Common myeloid progenitor, CD34-positive (primary cell): ENCODE measurements at places on chromosomes 16 and 17.

DNA sequence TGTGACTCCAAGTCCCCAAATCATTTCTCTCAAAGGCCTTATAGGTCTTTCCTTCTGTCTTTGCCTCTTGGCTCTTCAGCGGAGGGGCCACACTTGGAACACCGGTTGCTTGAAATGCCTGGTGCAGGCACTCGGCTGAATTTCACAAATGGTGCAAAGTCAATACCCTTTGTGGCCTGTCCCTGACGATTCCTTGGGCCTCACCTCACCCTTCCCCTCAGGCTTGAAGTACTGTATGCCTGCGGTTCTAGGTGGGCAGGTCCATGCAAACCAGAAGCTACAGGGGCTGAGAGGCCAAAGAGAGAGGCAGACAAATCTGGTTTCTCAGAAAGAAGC lies 4.1 kb upstream of the B9D1 start:
- no peak overlapping the region for H3K4me3 ChIP-seq
- peaks cover 3% of the 10 kb centered on the region for H3K4me1 ChIP-seq
- no peak overlapping the region for H3K27ac ChIP-seq
- no peaks in the 10 kb centered on the region for H3K27me3 ChIP-seq

DNA sequence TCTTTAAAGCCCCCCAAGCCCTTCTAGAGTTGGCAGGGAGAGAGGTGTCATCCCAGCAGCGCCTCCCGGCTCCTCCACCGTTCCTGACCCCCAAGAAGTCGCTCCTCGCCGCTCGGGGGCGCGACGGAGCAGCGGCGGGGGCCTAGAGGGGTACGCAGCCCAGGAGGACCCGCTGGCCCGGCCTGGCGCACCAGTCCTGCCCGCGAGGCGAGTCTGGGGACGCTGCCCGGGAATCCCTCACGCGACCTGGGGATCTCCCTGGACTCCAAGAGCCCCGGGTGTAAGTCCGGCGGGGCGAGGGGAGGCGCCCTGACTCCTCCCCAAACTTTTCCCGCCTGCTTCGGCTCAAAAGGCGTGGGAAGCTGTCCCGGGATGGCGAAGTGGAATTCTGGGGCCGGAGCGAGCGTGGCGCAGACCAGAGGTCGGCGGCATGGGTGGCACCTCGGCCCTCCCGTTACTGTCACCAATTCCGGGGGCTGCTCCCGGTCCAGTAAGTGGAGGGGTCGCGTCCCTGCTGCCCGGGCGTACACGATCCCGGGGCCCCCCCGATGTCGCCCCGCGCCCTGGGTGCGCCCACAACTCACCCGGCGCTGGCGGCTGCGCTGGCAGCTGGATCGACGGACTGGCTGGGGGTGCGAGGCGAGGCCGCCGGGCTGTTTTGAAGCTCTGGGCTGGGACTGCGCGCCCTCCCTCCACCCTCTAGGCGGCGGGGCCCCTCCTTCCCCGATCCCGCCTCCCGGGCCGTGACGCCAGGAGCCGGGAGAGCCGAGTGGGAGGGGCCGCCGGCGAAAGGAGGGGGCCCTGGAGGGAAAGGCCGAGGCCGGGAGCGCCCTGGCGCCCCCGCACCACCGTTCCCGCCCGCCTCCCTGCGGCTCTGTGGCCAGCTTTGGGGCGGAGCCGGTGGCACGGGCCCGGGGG lies at the start of gene EMP2:
EMP2 (minus strand) TSS at position 634 of the 918 bp plus-strand sequence. CDS start 32,981 bp downstream, outside the sequence.
- no peak within 1 kb of the TSS for H3K27ac ChIP-seq
- H3K4me1 ChIP-seq: peaks cover 8% of the 10 kb centered on the region
- H3K36me3 ChIP-seq: no peaks in the 10 kb centered on the region
- H3K4me3 ChIP-seq: peak within 1 kb of the TSS; percentile 37
- peak; percentile 43 for DNase-seq

DNA sequence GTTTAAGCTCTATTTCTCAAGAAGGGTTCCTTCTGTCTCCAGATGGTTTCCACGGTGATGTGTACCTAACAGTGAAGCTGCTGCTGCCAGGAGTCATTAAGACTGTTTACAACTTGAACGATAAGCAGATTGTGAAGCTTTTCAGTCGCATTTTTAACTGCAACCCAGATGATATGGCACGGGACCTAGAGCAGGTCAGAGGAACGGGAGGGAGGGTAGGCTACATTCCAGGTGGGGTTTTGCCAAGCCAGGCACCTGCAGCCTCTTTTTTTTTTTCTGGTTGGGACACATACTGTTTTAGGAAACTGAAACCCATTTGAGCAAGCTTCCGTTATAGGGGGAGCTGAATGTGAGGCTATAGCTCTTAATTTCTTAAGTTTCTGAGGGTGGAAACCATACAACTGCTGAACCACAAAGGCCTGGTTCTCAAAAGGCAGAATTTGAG lies 10.6 kb downstream of the LIG3 start:
- peaks cover 37% of the 10 kb centered on the region for H3K36me3 ChIP-seq
- DNase-seq: no peak
- no peak overlapping the region for H3K4me3 ChIP-seq
- H3K27ac ChIP-seq: no peak overlapping the region
- peaks cover 2% of the 10 kb centered on the region for H3K4me1 ChIP-seq
- no peaks in the 10 kb centered on the region for H3K27me3 ChIP-seq

- no peak overlapping the region for H3K4me3 ChIP-seq
- H3K27ac ChIP-seq: no peak overlapping the region
- H3K4me1 ChIP-seq: peaks cover 33% of the 10 kb centered on the region
- no peaks in the 10 kb centered on the region for H3K27me3 ChIP-seq
- peak; percentile 52 for DNase-seq
Measured at GRCh38 chr17:2782055-2782454, 14.2 kb upstream of the RAP1GAP2 start.

DNA sequence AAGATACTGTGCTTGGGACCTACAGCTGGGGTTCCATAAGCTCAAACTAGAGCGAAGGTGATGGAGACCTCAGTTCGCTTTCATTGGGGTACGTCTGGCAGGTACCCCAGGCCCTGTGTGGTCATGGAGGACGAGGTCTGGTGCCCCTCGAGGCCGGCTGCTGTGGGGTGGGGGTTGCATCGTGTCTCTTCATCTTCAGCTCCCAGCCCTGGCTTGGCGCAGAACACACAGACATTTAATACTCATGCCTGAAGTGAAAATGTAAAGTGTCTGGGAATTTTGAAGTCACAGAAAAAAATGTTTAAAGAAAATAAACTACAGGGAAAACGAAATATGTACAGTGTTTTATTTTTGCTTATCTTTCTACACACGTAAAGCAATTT lies 80.5 kb downstream of the TBC1D16 start:
- H3K36me3 ChIP-seq: no peaks in the 10 kb centered on the region
- no peak for DNase-seq
- no peak overlapping the region for H3K4me3 ChIP-seq
- peaks cover 4% of the 10 kb centered on the region for H3K4me1 ChIP-seq
- H3K27ac ChIP-seq: no peak overlapping the region

- peak overlapping the region; percentile 57 for H3K27ac ChIP-seq
- peaks cover 7% of the 10 kb centered on the region for H3K4me1 ChIP-seq
- H3K36me3 ChIP-seq: no peaks in the 10 kb centered on the region
- H3K27me3 ChIP-seq: no peaks in the 10 kb centered on the region
- peak overlapping the region; percentile 81 for H3K4me3 ChIP-seq
Measured at GRCh38 chr16:27314161-27314723, 468 bp downstream of the IL4R start.

DNA sequence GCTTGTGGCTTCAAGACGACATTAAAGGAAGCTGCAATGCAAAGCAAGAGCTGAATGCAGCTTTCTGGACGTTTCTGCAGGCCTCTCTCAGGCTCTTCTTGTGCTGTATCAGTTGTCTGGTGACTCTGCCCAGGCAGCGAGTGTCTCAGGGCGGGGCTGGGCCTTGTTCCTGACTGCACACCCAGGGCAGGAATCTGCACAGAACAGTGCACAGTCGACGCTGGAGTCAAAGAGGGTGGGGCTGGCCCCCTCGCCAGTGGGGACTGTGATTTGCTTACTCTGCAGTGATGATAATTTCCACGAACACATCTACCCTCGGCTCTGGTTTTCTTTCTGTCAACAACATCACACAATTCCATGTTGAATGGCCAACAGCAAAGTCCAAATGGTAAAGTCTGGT lies 60.7 kb downstream of the IRF8 start:
- DNase-seq: no peak
- H3K4me1 ChIP-seq: no peaks in the 10 kb centered on the region
- H3K27me3 ChIP-seq: no peaks in the 10 kb centered on the region
- no peak overlapping the region for H3K4me3 ChIP-seq
- H3K36me3 ChIP-seq: no peaks in the 10 kb centered on the region

- peak overlapping the region; percentile 61 for H3K27ac ChIP-seq
- DNase-seq: no peak
- no peaks in the 10 kb centered on the region for H3K36me3 ChIP-seq
- H3K4me3 ChIP-seq: peak overlapping the region; percentile 11
- H3K27me3 ChIP-seq: no peaks in the 10 kb centered on the region
Measured at GRCh38 chr17:1110541-1110861, 69.3 kb downstream of the ABR start.

GRCh38 chr16:10594312-10594950 lies 14.0 kb upstream of the EMP2 start:
- no peak overlapping the region for H3K27ac ChIP-seq
- no peaks in the 10 kb centered on the region for H3K27me3 ChIP-seq
- no peak overlapping the region for H3K4me3 ChIP-seq
- no peaks in the 10 kb centered on the region for H3K36me3 ChIP-seq
- no peaks in the 10 kb centered on the region for H3K4me1 ChIP-seq

GRCh38 chr16:20175358-20175757 lies 101.7 kb upstream of the GPR139 start:
- no peak overlapping the region for H3K4me3 ChIP-seq
- H3K4me1 ChIP-seq: no peaks in the 10 kb centered on the region
- peaks cover 3% of the 10 kb centered on the region for H3K27me3 ChIP-seq
- H3K27ac ChIP-seq: no peak overlapping the region
- DNase-seq: no peak

GRCh38 chr17:32944248-32945020 lies 16.5 kb downstream of the TMEM98 start:
- no peak overlapping the region for H3K4me3 ChIP-seq
- no peaks in the 10 kb centered on the region for H3K27me3 ChIP-seq
- peaks cover 4% of the 10 kb centered on the region for H3K36me3 ChIP-seq
- H3K4me1 ChIP-seq: no peaks in the 10 kb centered on the region
